ENCODE measurements at places on chromosomes 12 and 14. TPM values are rescaled to one million over a fixed set of nuclear protein-coding genes. Genes with fewer than 3 reads are reported as not detected.

DNA sequence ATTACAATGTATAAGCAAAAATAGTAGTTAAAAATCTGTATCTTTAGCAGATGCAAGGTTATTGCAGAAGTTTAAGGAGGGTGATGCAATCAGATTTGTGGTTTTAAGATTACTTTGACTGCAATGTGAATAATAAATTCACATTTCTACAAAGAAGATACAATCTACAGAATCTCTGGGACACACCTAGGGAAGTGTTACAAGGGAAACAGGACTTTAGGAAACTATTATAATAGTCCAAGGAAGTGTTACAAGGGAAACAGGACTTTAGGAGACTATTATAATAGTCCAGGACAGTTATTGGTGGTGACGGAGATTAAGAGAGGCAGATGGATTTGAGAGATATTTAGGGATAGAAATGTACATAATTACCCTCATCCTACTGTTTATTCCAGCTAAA, 154.4 kb upstream of the GARIN6 start:
- DNase-seq: no peak

- DNase-seq: no peak
Measured at GRCh38 chr12:41856228-41856627, 288.4 kb downstream of the GXYLT1 start.

DNA sequence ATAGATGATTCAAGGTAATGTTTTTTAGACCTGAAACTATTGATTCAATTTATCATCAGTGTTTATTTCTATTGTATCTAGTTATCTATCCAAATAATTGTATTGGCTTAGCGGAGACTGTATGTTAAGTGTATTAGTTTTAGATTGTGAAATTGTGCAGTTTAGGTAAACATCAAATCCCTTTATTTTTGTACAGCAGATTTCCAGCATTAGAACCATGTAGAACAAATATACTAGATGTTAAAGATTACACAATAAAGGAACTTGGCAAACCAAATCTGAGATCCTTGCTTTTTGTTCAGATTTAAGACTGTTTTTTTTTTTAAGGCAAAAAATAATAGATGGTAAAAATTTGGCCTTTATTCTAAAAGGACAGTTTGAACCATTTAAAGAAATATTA, 39.3 kb downstream of the PPM1A start:
- no peak for DNase-seq

IFNG-AS1 gene
- not detected for total RNA-seq

DNA sequence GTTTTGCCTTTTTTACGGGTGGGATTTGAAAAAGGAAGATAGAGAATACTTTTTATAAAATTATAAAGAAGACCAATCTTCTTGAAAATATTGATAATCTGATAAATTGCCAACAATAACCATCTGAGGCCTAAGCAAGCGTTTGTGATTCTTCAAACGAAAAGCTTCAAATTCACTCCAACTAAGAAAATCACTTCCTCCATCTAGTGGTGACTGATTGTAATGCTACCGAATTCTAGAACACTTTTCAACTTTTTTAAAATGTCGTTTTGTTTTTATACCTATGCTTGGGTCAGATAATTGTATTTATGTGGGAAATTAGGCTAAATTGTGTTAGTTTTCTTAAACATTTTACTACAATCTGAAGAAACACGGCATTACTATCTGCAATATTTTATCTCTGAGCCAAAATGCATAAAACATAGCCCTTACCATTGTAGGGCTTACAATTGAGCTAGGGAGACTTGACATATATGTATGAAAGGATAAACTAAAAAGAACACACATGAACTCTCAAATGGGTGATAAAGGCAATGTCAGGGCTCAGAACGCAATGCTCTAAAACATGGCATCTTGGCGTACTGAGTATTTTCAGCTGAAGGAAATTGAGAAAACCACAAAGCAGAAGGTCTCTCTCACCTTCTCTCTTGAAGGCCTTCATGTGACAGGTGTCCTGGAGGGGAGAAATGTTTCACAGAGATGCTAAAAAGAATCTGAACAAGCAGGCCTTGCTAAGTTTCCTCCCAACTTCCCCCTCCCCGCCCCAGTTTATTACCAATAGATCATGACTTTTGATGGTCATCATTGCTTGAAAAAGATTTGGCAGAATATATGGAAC, 36.8 kb upstream of the G2E3 start:
- no peak for DNase-seq

DNA sequence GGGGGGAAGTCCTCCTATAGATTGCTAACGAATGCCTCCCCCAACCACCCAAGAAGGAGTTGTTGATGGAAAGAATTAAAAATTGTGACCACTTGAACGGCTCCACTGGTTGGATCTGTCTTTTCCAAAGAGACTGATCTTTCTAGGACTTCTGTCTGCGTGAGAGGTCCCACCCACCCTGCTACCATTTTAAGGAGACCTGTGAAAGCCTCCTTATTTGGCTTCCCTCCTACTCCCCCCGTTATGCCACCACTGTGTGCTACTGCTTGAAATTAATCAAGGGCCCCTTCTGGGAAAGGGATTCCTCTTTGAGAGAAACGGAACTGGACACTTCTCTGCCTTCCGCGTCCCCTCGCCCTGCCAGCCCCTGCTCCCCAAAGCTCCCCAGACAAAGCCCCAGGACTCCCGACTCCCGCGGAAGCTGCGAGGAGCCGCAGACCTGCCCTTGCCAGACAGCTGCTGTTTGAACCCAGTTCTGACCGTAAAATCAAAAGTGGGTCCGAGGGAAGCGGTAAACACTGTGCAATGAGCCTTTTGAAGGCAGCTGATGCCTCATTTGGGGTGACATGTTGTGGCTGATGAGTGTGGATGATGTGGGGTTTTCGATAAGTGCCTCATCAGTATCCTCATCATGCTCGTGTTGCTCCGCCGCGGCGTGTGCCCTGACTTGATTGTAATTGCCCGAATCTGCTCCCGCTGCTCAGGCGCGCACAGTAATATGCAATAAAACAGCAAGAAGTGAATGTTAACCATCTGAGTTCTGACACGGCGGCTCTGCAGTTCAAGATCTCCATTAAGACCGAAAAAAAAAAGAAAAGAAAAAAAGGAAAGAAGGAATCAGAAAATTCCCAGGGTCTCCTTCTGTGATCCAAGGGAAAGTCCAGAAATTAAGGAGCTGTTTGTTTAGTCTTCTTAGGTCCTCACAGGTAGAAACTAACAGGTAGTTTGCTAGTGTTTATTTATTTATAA, 48.2 kb downstream of the MBIP start:
- DNase-seq: no peak

- no peak for DNase-seq
Measured at GRCh38 chr12:2924019-2924418, 33.3 kb downstream of the TULP3 start.

DNA sequence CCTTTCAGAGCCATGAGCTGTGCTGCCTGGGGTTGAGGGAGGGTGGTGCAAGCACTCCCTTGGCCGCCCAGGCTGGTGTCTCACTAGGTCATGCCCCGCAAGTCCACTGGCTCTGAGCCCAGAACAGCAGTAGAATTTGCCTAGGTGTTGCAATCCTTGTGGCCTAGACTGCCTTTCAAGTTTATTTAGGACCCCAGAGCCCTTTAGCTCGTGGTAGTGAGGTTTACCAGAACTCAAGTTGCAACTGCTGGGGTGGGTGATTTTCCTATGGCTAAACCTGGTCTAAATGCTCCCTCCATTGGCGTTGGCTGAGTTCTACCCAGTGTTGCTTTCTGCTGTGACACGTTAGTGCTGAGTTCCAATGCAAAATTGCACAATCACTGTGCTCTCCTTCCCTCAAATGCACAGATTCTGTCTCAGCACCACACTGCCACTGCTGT, 287.2 kb downstream of the BCAT1 start:
- no peak for DNase-seq

DCN gene
- 301 TPM for total RNA-seq

GRCh38 chr12:16881986-16882570, 276.1 kb upstream of the LMO3 start:
- DNase-seq: no peak

SLC10A1 gene
- total RNA-seq: not detected

TMEM52B gene
- total RNA-seq: not detected

GRCh38 chr12:48005001-48005749, 899 bp upstream of the COL2A1 start:
- DNase-seq: no peak

DNA sequence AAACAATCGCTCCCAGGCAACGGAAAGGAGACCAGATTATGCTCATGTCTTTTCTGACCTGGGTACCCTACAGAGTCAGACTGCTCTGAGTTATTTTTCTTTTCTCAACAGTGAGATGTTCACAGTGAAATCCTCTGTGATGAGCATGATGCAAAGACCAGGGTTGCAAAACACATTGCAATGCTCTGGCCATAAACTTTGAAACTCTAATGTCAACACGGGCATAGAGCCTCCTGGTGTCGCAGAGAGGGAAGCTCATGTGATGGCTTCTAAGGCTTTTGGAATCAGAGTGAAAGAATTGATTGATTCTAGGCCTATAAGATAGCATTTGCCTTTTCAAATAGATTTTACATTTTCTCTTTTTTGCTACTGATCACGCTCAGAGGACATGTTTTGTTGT, 193.4 kb downstream of the RASSF9 start:
- DNase-seq: no peak

- no peak for DNase-seq
Measured at GRCh38 chr14:20820063-20820904, 17.6 kb upstream of the RNASE1 start.

DLK1 gene
- 33.0 TPM for total RNA-seq

NPFF gene
- total RNA-seq: not detected

SELPLG gene
- total RNA-seq: 2.3 TPM

DNA sequence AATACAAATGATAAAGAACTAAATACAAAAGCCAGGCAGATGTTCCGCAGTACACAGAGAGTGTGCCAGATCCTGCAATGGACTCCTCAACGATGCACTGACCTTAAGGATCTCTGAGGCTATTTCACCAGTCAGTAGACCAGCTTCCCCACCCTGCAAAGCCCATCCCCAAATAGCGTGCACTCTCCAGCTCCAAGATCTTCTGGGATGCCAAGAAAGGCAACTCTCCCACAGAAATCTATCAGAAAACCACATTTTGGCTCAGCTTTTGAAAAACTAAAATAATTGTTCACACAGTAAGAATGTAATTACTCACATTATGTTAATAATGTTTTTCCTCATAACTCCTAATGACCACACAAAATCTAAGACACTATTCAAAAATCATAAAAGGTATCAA, 90.4 kb downstream of the PPP2R5E start:
- DNase-seq: no peak

DNA sequence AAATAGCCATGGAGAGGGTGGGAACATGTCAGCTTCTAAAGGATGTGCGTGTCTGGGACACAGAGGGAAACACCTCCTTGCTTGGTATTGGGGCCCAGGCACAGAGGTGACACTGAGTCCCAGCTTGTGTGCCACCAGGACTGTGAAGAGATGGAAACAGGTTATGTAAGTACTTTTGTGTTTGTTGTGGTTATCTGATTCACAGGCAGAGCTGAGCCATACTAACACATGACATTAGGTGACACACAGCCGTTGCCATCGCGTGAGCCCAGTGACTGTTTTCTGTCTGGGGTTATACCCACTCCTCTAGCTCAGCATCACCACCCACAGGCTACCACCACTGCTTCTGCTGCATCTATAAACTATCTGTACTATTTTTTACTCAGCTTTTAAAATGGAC, 12.1 kb upstream of the FLVCR2 start:
- no peak for DNase-seq

GRCh38 chr12:51450806-51451205, 26.2 kb downstream of the SLC4A8 start:
- DNase-seq: no peak

- DNase-seq: no peak
Measured at GRCh38 chr14:65001723-65002122, 15.0 kb downstream of the FNTB start.

CTSG gene
- total RNA-seq: not detected

DNA sequence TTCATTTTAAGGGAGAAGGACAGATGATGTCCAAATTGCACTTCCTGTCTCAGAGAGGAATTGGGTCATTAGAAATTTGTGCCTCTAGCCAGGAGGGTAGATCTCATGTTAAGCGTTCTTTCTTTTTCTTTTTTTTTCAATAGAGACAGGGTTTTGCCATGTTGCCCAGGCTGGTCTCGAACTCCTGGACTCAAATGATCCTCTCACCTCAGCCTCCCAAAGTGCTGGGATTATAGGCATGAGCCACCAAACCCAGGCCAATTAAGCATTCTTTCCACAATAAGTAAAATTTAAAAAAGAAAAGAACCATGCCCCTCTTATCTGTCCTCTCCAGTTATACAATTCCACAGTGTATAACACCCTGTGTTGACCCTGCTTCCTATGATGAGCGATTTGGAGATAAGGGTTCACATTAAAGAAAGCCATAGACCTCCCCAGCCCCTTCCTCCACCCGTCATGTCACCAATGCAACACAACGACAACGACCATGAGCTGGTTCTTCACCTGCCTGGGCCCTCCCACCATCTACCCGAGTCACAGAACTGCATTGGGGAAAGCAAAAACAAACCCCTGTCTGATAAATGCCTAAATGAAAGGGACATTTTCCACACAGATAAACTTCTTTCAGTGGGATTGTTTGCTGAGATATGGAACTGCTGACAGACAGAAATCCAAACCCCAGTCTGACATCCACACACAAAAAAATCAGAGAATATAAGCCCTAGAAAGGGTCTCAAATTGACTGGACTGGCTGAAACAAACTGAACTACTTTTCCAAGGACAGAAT, 37.3 kb downstream of the SSH1 start:
- DNase-seq: no peak

DNA sequence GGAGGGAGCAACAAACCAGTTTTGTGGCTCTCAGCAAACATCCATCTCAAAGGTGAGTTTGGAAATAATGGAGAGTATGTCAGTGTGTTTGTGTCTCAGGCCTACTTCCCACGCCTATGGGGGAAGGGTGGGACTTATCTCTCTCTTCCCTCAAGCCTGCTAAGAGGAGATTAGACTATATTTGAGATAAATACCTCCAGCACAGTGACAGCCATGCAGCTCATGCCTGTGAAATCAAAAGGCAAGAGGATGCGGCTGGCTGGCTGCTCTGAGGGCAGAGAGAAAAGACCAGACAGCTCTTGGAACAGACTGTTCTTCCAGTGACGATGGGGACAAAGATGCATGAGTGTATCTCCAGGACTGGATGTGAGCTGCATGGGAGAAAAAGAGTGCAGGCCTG, 14.7 kb upstream of the POC1B start:
- DNase-seq: no peak

DNA sequence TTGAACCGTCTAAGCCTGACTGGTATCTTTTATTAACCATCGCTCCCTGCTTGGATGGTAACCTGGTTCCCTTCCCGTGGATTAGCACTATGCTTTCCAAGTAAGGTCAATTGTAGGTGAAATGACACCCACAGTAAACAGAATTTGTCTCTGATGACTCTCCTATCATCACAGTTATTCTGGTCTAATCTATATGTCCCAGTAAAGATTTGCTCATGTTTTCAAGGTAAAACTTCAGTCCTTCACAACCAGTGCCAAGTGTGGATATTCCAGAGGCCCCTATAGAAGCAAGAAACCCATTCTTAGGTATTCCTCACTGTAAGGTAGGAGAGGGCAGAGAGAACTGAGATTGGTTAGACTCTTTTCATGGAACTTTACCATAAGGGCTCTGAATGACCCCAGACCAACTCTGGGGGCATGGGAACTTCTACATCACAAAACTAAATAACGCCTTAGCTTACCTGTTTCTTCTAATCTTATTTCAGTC, 9.9 kb upstream of the HAUS4 start:
- DNase-seq: no peak

TRPV4 gene
- 6.3 TPM for total RNA-seq

All from body of pancreas (tissue), 4 donors.